ENCODE measurements at places on chromosomes 7 and 10.

- DNase-seq = no peak
These were observed 3.6 kb upstream of the ALOX5 start for GRCh38 chr10:45370202-45370955.

- no peak for DNase-seq
These were observed at the start of gene COL13A1 for GRCh38 chr10:69801434-69802315. TSS of gene COL13A1 (plus strand) at chr10:69801906. CDS start at chr10:69802424, 518 bp downstream.

GRCh38 chr10:130459011-130459410, 322.8 kb downstream of the GLRX3 start:
- no peak for DNase-seq

- no peak for DNase-seq
These were observed 97.3 kb upstream of the STK17A start for GRCh38 chr7:43485580-43485979.

- DNase-seq = no peak
These were observed 110.1 kb downstream of the CYTH3 start for GRCh38 chr7:6162331-6162620.

DNA sequence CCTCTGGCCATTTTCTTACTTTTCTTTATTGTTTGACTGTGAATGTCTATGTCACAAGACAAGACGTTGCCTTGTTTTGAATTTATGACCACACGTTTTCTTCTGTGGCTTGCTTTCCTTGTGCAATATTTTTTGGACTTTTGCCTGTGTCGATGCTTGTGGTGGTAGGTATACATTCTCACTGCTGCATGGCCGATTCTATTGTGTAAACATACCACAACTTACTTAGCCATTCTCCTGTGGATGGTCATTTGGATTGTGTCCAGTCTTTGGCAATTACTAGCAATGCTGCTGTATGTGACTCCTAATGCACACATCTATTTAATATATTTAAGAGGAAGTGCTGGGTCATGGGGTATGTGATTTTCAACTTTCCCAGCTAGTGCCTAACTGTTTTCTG, 18.0 kb upstream of the DLG5 start:
- DNase-seq = no peak

- no peak for DNase-seq
These were observed 89.2 kb downstream of the RBM20 start for GRCh38 chr10:110733218-110733952.
